Activated gamma-delta T cell (primary cell): ENCODE measurements at places on chromosomes 11 and 22.

- DNase-seq: no peak
Observed at GRCh38 chr11:75969626-75970308, 154.8 kb downstream of the UVRAG start.

DNA sequence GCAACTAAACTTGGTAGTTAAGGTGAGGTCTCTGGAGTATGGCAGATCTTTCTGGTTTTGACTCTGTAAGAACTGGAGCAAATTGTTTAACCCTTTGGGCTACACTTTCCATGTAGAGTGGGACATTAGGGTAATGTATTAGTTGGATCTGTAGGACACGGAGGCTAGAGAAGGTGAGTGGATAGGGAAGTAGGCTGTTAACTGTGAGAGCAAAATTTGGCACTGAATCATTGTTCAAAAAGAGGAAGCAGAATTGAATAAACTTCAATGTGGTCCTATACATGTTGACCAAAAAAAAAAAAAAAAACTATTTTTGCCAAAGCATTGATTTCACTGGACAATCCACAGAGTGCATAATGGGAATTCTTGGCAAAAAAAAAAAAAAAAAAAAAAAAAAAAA is 370.2 kb upstream of the CHORDC1 start:
- no peak for DNase-seq

DNA sequence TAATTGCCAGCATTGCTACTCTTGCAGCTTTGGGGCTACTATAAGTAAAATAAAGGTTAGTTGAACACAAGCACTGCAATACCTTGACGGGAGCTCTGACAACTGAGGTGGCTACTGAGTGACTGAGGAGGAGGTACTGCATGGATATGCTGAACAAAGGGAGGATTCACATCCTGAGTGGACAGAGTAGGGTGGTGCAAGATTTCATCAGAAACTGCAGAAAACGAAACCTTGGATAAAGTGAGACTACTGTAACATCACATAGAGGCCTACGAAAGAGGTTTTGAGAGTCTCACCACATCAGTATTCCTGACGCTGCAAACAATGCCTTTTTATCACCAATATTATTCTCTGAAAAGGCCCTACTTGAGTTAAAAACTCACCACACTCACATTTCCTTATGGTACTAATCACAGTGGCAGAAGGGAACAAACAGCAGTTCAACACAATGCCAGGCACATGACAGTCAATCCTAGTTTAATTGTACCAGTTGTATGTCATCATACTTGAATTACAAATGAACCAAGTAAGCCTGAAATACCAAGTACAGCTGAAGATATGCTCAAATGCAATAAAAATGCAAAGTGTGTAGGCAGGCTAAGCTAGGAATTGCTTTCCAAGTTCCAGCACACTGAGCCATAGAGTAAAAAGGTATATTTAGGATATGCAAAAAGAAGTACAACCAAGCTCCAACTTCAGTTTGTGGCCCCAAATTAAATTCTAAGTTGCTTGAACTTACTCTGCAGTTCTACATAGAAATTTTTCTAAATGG is 4.0 kb upstream of the GPR83 start:
- DNase-seq: no peak

DNA sequence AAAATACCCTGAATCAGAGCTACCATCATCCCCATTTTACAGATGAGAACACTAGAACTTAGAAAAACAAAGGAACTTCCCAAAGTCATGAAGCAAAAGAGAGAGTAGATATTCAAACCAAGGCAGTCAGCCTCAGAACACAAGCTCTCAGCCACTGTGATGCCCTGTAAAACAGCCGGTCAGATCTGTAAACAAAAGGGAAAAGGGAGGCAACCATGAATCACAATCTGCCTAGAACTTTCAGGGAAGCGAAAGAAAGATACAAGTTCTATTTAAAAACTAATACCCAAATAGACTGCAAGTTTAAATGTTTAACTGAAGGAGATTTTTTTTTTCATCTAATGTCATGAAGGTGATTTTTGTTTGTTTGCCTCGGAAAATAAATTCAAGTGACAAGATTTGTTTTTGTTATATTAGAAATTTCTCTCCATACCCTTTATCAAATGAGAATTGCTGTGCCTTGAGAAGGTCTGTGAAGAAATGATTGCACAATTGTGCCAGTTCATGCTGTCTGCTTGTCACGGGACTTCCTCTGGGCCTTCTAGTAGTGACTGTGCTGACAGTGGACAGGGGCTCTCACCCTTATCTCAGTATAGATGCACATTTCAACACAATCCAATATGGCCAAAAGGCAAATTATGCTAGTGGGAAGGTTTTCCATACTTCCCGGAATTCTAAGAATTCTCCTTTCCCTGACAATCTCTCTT is 11.7 kb downstream of the SAA1 start:
- DNase-seq: no peak

- no peak for DNase-seq
Observed at GRCh38 chr22:50706481-50707125, 31.4 kb upstream of the ACR start.

DNA sequence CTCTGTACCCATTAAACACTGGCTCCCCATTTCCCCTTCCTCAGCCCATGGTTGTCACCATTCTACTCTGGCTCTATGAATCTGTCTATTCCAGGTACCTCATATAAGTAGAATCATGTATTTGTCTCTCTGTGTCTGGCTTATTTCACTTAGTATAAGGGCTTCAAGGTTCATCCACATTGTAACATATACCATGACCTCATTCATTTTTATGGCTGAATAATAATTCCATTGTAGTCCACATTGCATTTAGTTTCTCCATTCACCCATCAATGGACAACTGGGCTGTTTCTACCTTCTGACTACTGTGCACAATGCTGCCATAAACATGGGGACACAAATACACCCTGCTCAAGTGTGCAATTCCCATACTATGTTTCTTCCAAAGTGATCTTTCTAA is 97.3 kb downstream of the MICAL3 start:
- no peak for DNase-seq

GRCh38 chr11:96306933-96307775 is 35.8 kb downstream of the MAML2 start:
- DNase-seq: no peak

- no peak for DNase-seq
Observed at GRCh38 chr11:117166491-117166890, 12.1 kb upstream of the SIDT2 start.

GRCh38 chr11:8058216-8058615 is 22.8 kb upstream of the TUB start:
- DNase-seq: no peak

DNA sequence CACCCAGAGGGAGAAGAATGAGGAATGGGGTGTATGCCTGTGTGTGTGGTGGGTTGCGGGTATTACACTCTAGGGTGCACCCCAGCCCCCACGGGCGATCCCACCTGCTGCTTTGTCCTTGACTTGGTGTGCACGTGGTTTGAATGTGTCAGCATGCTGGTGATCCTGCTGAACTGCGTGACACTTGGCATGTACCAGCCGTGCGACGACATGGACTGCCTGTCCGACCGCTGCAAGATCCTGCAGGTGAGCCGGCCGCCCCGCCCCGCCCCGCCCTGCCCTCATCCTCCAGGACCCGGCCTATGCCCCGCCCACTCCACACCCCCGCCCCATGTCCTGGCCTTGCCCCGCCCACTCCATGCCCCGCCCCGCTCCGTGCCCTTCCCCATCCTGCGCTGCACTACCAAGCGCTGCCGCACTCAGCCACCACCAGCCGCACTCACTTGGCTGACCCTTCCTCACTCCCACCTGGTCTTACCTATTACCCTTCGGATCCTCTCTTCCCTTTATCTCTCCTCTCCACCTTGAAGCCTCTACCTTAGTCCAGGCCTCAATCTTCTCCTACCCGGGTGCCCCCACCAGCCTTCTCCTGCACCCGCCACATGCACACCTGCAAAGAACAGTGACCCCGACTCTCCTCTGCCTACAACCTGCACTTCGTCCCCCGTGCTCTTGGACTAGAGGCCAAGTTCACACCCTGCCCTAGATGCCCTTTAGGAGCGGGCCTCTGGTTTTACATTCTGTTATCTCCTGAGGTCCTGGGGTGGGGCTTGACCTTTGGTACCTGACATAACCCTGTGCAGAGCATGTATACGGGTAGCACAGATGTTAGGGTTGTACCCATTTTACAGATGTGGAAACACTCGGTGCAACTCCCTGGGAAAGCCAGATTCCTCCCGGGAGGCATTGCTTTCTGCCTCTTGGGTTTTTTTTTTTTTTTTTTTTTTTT is 27.7 kb downstream of the CACNA1I start:
- peak; percentile 25 for DNase-seq

GRCh38 chr22:43039800-43040199 is 24.9 kb upstream of the PACSIN2 start:
- DNase-seq: no peak

- no peak for DNase-seq
Observed at GRCh38 chr22:45817745-45818423, 146.2 kb downstream of the ATXN10 start.

- DNase-seq: no peak
Observed at GRCh38 chr11:123253223-123253622, 58.2 kb upstream of the CLMP start.

- DNase-seq: no peak
Observed at GRCh38 chr22:50505776-50506610, 1.5 kb downstream of the LMF2 start.

DNA sequence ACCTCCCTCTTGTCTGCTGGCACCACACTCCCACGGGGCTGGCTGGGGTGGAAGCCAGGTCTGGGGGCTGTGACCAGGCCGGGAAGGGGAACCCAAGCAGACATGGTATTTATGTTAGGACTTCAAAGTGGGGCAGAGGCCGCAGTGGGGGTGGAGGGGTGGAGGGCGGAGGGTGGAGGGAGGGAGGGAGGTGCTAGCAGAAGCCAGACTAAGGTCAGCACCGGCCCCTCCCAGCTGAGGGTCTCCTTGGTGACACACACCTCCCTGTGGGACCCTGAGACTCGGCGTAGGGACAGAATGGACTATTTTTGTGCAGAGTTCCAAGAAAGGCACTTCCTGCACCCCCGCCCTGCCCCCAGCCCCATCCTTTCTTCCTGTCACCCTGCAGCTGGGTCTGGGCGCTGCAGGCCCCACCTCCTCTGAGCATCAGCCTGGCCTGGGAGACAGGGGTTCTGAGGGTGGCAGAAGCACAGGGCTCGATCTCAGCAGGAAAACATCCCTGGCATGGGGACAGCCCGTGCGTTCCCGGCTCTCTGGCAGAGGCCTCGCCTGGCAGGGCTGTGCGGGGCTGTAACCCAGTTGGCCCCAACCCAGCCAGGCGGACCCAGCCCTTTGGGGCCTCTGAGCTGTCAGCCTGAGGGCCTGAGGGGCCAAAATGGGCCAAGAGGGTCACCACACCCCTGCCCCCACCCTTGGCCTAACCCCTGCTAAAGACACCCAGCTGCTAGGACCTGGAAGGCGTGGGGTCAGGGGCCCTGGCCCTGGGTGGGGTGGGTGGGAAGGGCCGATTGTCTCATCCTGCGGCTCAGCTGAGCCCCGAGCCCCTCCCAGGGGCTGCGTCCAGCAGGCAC is 9.6 kb upstream of the CD248 start:
- DNase-seq: no peak

DNA sequence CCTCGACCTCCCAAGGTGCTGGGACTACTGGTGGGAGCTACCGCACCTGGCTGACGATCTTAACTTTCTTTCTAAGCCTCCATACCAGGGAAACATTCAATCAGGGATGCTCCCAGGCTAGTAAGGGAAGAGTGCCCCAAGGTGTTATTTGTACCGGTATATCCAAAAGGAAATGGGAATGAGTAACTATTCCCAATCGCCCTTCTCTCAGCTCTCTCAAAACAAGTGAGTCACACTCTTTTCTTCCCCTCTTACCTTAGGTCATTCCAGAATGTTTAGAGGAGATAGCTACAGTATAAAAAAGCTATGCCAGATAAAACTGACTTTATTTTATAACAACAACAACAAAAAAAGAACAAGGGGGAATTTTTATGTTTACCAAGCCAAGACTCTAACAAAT is 13.7 kb downstream of the DCDC1 start:
- no peak for DNase-seq

- DNase-seq: no peak
Observed at GRCh38 chr22:30411780-30412179, 13.8 kb upstream of the MTFP1 start.

DNA sequence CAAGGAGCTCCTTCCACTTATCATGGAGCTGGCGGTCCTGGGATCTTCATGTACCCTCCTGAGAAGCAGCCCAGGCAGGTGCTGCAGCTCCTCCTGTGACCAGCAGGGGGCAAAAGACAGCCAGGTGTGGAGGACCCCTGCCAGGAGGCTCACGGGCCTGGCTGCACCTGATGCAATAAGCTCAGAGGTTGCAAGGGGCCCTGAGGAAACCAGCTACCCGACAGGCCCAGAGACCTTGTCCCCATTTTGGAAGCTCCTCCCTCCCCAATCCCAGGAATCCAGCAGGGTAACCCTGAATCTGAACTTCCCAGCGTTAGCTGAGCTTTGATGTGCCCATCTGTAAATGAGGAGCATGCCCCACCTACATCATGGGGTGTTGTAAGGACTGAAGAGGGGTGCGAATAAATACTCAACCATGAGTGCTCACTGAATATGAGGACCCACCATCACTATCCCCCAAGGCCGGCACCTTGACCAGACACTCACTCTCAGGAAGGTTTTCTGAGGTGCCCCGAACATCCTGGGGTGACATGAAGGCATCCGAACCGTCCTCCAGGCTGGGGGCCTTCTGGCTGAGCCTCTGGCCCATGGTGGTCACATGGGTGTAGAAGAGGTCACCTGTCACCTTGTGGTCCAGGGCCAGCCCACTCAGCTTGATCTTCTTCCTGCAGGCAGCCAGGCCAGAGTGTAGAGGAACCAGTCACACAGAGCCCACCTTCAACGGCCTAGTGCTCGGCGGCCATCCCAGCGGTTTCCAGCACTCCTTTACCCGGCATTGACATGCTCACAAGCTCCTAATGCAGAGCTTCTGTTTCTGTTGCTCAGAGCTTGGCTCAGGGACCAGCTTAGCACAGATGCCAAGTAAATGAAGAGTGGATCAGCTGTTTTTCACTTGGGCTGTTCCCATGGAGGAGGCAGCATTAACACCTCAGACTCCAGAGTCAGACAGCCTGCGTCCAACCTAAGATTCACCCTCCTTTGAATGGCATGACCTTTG is 21.7 kb downstream of the SLC43A1 start:
- no peak for DNase-seq

DNA sequence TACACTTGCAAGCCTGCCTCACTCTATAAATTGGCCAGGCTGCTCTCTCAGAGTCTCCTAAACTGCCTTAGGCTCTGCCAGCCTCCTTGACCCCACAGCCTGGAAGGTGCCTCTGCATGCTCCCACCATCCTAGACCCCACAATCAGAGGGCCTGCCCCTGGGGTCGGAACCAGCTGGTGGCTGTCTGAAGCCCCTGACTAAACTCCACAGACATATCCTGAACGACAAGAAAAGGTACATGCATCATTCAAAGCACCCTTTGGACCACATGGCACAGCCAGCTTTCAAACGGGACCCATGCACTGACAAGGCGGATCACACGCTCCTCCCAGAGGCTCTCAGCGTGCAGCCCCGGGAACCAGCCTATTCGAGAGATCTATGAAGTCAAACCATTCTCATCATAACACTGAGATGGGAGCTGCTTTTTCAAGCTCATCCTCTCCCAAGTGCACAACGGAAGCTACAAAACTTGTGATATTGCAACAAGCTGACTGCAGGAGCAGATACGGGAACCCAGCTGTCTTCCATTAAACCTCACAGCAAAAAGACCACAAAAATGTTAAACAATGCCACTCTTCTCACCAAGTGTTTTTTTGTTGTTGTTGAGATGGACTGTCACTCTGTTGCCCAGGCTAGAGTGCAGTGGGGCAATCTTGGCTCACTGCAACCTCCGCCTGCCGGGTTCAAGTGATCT is 8.1 kb downstream of the SHANK2 start:
- DNase-seq: no peak

GRCh38 chr22:19138217-19139000 is 6.0 kb downstream of the ESS2 start:
- no peak for DNase-seq

GRCh38 chr22:30208631-30209603 is 37.6 kb downstream of the LIF start:
- no peak for DNase-seq
